Fibroblast of gingiva (primary cell): ENCODE measurements at places on chromosomes 2 and 18.

DNA sequence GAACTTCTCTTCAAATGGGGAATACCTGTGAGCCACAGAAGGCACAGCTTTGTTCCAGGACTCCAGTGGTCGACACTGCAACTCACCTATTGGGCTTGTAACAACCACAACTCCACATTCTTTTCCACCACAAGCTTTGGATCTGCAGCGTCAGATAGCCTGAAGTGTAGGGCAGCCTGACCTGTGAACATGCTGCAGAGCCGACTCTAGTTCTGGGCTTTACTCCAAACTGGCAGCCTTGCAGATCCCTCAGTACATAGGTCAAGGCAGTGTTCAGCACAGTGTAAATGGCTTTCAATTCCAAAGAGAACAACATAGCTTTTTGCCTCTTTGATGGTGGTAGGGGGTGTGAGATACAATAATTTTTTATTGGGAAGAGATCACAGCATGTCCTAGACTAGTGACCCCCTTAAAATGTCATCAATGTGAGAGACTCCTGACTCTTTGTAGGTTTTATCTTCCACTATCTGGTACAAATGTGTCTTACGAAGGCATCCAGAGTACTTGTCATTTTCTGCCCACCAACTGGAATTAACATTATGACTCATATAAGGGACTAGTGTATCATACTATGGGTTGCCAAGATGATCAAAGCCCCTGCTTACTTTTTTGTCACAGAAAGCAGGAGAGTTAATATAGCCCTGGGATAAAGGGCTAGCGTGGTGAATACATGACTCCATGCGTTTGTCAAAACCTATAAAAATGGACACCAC lies 149.8 kb downstream of the COPS8 start:
- peak; percentile 87 for DNase-seq

GRCh38 chr18:6013171-6013810 lies 118.0 kb upstream of the TMEM200C start:
- no peak for DNase-seq

GRCh38 chr2:201267278-201268030 lies 7.1 kb downstream of the CASP8 start:
- DNase-seq, result no peak

DNA sequence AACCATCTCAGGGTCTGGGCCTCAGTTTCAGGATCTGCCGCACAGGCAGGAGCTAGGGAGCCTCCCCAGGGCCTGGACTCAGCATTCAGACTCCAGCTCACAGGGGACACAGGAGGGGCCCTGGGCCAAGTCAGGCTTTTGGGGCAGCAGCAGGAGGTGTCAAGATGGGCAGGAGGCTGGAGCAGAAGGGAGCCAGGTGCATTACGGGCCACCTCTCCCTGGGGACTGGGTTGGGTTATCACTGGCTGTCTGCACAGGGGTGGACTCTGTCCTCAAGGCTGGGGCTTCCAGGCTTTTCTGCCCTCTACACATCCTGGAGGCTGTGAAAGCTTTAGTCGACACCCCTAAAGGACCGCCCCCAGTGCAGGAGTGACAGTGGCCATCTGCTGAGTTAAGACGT lies 20.0 kb downstream of the AQP12A start:
- DNase-seq, result no peak
